ENCODE measurements at places on chromosomes 11 and 22.

DNA sequence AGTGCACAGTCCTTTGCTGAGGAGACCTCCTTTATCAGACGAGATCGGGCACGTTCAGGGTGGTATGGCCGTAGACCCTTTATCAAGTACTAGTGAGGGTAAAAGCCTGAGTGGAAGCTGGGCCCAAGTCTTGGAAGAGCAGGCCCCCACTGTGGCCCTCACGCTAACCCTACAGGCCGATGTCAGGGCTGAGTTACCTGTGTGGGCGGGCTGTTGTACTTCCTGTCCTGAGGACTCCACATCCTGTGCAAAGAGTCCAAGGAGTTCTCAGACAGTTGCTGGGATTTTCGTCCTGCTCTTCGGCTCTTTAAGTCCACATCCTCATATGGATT is 34.9 kb downstream of the RPL27A start:
- DNase-seq: no peak

- no peak for DNase-seq
These were observed 7.6 kb downstream of the ST3GAL4 start for GRCh38 chr11:126362879-126363655.

DNA sequence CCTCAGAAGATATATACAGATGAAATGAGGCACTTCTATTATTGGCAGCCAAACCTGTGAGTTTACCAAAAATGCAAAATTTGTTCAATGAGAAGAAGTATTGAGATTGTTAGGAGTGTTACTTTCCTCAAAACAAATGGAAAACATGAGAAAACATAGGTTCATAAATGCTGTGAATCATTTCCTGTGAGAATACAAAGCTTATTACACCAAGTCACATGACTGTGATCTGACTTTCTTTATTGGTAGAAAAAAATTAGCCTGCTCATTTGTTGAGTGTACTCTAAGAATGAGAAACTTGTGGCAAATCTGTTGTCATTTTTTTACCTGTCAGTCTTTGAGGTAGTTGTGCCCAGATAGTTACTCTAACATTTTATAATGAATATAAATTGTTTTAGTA is 215.1 kb downstream of the TMEM135 start:
- no peak for DNase-seq

- no peak for DNase-seq
These were observed 109.7 kb upstream of the MTMR2 start for GRCh38 chr11:96033599-96033998.

GRCh38 chr11:126880872-126881271 is 119.7 kb downstream of the KIRREL3 start:
- DNase-seq: no peak

DNA sequence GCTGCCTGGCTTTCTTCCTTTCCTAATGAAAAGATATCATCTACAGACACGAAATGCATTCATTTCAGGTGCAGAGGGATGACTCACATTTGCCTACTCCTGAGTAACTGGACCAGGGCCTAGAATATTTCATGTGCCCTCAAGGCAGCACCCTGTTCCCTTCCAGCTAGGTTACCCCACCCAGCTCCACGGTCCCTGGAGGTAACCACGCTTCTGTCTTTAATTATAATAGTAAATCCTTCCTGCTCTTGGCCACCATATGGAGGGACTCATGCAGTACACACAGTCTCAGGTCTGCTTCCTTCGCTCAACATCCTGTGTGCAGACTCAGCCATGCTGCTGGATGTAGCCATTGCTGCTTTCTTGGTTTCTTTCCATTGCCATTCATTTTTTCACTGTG is 22.3 kb downstream of the DHCR7 start:
- DNase-seq: no peak

GRCh38 chr11:133526790-133527189 is 5.5 kb downstream of the OPCML start:
- no peak for DNase-seq

DNA sequence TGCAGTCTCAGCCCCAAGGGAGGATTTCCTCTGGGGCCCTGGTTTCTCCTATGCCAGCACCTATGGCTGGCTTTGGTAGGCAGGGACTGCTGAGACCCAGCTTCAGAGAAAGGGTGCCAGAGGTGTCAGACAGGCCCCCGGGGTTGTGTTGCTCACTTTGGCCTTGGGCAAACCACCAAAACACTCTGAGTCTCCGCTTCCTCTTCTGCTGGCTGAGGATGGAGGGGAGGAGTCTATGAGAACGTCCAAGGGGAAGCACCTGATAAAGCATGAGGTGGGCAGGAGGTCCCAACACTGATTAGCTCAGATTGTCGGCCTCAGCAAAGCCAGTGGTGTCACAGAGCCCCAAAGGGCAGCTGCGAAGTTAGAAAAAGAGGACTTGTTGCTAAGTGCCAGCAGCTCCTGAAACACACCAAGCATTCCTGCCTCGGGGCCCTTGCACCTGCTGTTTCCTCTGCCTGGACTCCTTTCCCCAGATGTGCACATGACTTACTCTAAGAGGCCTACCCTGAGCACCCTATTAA is 10.5 kb downstream of the SMTNL1 start:
- no peak for DNase-seq

DNA sequence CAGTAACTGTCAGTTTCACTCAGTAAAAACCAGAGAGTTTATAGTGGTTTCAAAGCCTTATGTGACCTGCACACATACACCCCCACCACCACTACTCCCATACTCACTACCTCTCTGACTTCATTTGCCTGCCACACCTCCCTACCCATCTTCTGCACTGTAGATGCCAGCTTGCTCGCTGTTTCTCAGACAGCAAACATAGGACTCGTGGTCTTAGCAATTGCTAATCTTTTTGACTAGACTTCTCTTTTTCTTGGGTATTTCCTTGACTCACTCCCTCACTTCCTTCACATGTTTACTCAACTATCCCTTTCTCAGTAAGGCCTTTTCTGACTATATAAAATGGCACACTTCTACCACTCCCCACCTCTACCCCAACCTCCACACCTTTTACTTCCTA is 27.8 kb downstream of the CEP295 start:
- no peak for DNase-seq

- DNase-seq: no peak
These were observed 370.7 kb downstream of the MIAT start for GRCh38 chr22:27028093-27028492.

GRCh38 chr11:327581-327923 is 6.9 kb upstream of the IFITM3 start:
- no peak for DNase-seq

- no peak for DNase-seq
These were observed 1.2 kb downstream of the PHLDA2 start for GRCh38 chr11:2927851-2928604.

GRCh38 chr11:70483077-70483861 is 84.9 kb downstream of the CTTN start:
- DNase-seq: no peak

- no peak for DNase-seq
These were observed 444.9 kb upstream of the KIRREL3 start for GRCh38 chr11:127445476-127445875.

DNA sequence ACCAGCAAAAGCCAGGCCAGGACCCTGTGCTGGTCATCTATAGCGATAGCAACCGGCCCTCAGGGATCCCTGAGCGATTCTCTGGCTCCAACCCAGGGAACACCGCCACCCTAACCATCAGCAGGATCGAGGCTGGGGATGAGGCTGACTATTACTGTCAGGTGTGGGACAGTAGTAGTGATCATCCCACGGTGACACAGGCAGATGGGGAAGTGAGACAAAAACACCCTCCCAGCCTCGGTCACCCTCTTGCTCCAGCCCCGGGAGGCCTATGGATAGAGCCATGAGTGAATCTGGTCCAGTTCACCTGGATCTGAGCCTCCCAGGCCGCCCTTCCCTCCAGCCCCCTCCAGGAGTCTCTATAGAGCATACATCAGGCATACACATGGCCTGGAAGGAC is 115.2 kb upstream of the IGLL5 start:
- DNase-seq: no peak

DNA sequence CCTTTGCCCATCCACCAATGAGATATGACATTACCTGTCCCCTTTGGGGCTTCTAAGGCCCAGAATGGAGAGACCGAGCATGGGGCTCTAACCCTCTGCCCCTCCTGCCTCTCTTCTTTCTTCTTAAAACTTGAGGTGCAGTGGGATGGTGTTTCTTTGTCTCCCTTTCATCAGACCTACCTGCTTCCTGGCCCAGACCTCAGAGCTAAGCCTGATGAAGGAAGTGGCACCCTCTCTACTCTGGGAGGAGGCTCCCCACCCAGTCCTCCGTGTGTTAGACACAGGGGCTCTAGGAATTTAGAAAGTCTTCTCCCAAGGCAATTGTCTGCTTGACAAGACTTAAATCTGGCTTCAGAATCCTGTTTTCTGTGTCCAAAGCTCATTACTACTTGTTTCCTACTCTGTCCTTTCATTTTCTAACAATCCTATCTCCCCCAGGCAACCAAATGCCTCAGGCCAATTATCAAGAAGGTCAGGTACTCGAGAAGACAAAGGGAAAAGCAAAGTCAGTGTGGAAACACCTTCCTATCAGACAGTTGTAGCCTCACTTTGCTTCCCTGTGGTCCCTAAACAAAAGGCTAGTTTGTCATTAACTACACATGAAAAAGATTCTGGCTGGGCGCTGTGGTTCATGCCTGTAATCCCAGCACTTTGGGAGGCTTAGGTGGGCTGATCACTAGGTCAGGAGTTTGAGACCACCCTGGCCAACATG is 20.3 kb upstream of the PARVA start:
- DNase-seq: no peak

- DNase-seq: no peak
These were observed 128.0 kb downstream of the RBFOX2 start for GRCh38 chr22:35900483-35901168.

GRCh38 chr11:133957900-133958299 is 1.1 kb upstream of the IGSF9B start:
- DNase-seq: no peak

- no peak for DNase-seq
These were observed 1.7 kb downstream of the OSBPL5 start for GRCh38 chr11:3163241-3163981.

DNA sequence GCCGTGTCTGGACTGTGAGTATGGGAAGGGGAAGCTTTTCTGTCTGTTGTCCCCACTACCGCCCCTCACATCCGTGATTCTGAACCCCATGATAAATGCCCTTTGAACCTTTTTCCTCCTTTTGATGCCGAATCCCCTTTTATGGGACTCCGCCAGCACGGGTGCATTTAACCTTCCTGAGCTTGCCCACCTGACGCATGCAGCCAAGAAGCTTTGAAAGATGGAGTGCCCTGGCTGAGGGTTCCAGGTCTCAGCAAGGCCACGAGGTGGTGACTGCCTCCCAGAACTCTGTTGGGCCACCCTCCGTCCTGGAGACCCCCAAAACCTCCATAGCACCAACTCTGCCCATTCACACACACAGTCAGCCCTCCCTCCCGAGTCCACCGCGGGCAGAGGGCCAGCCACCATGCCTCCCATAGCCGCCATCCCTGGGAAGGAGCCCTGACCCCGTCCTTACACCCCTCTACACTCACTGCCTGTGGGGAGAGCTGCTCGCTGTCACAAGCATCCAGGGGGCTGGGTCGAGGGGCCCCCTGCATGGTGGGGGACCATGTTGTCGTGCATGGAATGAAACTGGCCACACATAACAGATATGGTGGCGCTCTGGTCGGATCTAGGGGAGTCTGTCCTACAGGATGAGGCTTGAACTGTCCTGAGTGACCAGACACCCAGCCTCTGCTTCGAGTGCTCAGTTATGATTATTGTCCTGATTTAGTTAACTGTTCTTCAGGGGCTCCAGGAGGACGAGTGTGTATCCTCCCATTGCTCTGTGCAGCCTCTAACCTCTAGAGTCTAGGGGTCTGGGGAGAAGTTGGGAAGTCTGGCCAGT is 822 bp upstream of the COMT start:
- no peak for DNase-seq

GRCh38 chr11:112632866-112633505 is 328.2 kb upstream of the NCAM1 start:
- DNase-seq: no peak

- no peak for DNase-seq
These were observed 131.6 kb upstream of the NECTIN1 start for GRCh38 chr11:119860561-119861094.

GRCh38 chr11:134792044-134792443 is 380.0 kb upstream of the B3GAT1 start:
- DNase-seq: no peak
